ENCODE measurements at places on chromosomes 5 and 9. TPM values are rescaled to one million over a fixed set of nuclear protein-coding genes. Genes with fewer than 3 reads are reported as not detected.

Gene MEF2C
- 3.1 TPM for total RNA-seq

Gene ITGA2
- 24.8 TPM for total RNA-seq

Gene LVRN
- 2.9 TPM for total RNA-seq

Gene DND1
- total RNA-seq, result not detected

Gene PTPRD
- 0.23 TPM for total RNA-seq

Gene HTR1A
- total RNA-seq, result not detected

Gene SPATA31A3
- total RNA-seq, result not detected

Gene PDGFRB
- 13.6 TPM for total RNA-seq

Gene TTC39B
- 16.9 TPM for total RNA-seq

Gene RHOBTB3
- total RNA-seq, result 21.4 TPM

Gene CCDC183
- total RNA-seq, result not detected

Gene C9orf153
- total RNA-seq, result not detected

Gene B4GALT7
- 13.5 TPM for total RNA-seq

Gene TPPP
- 1.7 TPM for total RNA-seq

Gene MARCHF3
- 2.2 TPM for total RNA-seq

Gene CCL27
- not detected for total RNA-seq

Gene PTGDS
- 1.9 TPM for total RNA-seq

Gene SOX30
- not detected for total RNA-seq

Gene ZFR
- 27.7 TPM for total RNA-seq

Gene TMEM171
- total RNA-seq, result 12.0 TPM

Gene UBAC1
- total RNA-seq, result 63.2 TPM

Gene NRARP
- 22.7 TPM for total RNA-seq

Gene RGS7BP
- 1.7 TPM for total RNA-seq

Gene CCNJL
- 3.0 TPM for total RNA-seq

Gene SARDH
- total RNA-seq, result not detected

Gene INIP
- total RNA-seq, result 14.9 TPM

Gene SOWAHA
- not detected for total RNA-seq

Gene IL33
- total RNA-seq, result 6.5 TPM

Gene PCDHB9
- 0.44 TPM for total RNA-seq
